ENCODE measurements at places on chromosomes 5 and 9.

GRCh38 chr9:77738932-77739331 lies 90.8 kb upstream of the GNA14 start:
- no peak for DNase-seq

DNA sequence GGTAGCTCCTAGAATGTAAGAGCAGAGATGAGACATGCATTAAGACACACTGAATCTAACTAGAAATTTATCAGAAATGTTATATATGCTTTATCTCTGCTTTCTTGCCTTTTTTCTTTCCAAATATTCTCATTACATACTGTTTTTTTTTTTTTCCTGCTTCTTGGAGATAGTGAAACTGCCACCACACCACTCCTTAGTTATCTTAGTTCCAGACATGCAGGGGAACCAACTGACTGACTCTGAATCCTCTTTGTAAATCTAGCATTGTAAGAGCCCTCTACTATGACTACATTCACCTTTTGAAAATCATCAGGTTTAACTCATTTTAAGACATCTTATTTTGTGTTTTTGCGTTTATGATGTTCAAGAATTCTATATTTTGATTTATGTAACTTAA lies 181.3 kb upstream of the ST8SIA4 start:
- no peak for DNase-seq

DNA sequence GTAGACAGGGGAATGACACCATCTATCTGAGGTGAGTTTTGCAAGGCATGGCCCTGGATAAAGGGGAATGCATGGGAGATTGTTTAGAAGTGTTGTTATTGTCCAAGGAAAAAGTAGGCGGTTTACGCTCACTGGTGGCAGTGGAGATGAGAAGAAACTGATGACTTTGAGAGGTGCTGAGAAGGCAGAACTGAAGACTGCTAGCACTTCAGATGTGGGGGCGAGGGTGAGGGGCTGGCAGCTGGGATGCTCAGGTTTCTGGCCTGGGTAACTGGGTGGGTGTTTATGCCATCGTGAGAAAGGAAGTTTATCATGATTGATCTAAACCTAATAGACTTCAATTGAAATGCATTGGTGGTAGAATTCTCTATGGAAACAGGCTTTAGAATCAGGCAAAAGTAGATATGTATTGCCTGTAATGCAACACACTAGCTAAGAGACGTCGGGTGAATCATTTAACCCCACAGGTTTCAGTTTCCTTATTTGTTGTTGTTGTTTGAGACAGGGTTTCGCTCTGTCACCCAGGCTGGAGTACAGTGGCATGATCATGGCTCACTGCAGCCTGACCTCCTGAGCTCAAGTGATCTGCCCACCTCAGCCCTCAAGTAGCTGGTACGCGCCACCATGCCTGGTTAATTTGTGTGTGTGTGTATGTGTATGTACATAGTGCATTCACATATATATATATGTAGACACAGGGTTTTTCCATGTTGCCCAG lies 123.5 kb downstream of the SLC24A2 start:
- no peak for DNase-seq

- DNase-seq: no peak
Measured at GRCh38 chr5:57128325-57128724, 45.5 kb upstream of the GPBP1 start.

DNA sequence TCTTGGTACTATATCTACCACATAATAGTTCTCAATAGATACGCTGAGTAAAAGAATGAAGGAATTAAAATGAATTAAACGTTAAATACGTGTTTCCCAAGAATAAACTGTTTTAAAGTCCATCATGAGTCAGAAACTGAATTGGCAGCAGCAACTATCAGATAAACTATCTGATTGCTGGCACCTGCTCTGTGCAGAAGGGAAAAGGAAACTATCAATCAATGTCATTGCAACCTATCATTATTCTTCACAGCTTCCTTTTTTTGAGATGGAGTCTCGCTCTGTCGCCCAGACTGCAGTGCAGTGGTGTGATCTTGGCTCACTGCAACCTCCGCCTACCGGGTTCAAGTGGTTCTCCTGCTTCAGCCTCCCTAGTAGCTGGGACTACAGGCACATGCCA lies 8.8 kb upstream of the WDR36 start:
- DNase-seq: no peak

DNA sequence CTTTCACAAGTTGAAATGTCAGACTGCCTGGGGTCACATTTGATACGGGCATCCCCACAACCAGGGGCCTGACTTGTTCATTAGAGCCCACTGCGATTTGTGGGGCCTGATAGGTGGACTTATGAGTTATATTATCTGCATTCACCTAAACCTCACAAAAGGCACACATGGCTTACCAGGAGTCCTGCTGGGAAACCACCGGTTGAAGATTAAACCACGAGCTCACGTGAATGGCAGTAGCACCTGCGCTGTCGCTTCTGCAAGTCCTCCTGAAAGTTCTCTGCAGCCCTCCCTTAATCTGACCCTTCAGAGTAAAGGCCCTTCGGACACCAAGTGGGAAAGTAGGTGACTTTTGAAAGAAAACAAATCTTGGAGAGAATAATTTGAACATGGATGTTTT lies 68.9 kb downstream of the PPIC start:
- no peak for DNase-seq

GRCh38 chr9:115046824-115047223 lies 71.1 kb downstream of the TNC start:
- no peak for DNase-seq

DNA sequence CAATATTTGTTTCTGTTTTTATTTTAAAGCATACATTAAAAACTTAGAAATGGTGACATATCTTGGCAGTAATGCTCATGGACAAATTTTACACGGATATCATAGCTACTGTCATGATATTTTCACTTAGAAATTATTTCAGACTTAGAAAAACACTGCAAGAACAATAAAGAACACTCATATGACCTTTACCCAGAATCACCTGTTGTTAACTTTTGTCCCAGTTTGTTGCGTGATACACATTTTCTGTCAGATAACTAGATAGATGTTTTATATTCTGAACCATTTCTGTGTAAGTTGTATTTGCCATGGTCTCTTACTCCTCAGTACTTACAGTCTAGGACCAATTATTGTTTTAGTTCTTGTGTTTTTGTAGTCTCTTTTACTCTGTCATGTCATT lies 3.6 kb upstream of the LRRC70 start:
- no peak for DNase-seq

DNA sequence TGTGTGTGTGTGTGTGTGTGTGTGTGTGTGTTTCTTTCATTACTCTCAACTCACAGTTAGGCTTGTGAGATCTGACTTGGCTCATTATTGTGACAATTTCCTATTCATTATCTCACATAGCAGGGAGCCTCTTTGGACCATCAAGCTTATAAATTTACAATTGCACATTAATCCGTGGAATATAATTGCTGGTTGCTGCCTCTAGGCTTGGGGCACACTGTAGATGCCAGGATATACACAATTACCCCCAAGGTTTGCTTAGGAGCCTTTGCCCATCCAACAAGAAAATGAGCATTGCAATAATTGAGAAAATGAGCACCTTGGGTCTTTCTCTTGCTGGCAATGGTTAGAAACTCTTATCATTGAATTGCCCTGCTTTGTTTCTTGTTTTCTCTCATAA lies 161.6 kb upstream of the DMRTA1 start:
- DNase-seq: no peak

DNA sequence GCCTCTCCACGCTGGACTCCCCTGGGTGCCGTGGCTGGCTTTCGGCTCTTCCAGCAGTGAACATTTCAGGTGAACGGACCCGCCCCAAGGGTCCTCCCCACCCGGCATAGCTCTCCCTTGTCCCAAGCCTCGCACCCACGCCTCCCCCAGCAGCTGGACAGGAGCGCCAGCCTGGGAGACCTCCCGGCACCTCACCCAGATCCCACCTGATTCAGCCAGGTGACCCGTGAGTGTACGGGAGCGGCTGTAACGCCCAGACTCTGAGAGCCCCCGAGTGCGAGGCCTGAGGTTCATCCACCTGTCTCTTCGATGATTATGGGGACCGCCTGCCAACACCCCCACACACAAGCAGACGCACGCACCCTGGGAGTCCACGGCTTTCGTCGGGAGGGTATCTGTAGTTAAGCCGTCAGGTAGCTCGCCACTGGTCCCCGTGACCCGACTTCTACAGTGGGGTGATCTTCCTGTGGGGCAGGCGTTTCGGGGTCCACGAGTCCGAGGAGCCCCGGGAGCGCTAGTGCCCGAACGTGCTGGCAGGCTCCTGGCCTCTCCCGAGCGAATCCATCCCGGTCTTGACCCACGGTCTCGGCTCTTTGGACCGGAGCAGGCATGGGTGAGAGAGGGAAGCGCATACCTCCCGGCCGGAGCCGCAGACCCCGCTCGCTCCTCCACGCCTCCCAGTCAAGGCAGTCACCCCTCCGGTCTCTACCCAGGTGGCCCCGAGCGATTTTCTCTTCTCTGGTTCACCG lies 14.9 kb downstream of the TRIM7 start:
- no peak for DNase-seq

DNA sequence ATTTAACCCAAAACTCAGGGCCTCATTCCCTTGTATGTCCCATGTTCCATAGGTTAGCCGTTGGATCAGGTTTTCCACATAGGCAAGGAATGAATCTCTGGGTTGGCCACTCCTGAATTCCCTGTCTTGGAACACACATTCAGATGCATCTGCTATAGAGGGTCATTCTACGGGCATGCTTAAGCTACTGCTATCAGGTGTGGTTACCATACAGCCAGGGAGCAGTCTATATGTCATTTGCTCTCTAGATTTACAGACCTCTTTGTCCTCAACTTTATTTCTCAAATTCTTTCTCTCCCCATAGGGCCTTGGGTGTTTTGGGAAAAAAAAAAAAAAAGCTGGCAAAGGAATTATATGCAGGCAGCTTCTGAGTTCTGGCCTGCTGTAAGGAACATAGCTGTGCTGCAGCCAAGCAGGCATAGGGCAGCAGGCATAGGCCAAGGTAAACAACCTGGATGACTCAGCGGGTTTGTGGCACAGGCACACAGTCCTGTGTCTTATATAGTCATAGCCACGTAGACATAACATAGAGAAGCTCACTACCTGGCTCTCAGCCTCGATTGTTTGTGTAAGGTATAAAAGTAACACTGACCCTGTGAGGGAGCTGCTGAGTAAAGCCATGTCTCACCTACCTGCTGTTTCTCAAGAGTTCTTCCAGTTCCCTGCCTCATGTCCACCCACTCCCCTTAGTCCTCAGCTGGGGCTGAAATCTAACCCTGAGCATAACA lies 141.5 kb downstream of the OSTF1 start:
- DNase-seq: no peak

GRCh38 chr5:134515801-134516200 lies 9.7 kb upstream of the JADE2 start:
- no peak for DNase-seq

- no peak for DNase-seq
Measured at GRCh38 chr5:75113354-75114113, 61.2 kb upstream of the GCNT4 start.

- DNase-seq: peak; percentile 49
Measured at GRCh38 chr5:171520300-171521174, 101.1 kb downstream of the FGF18 start.

- DNase-seq: no peak
Measured at GRCh38 chr5:85096421-85096820, 711.7 kb upstream of the EDIL3 start.

DNA sequence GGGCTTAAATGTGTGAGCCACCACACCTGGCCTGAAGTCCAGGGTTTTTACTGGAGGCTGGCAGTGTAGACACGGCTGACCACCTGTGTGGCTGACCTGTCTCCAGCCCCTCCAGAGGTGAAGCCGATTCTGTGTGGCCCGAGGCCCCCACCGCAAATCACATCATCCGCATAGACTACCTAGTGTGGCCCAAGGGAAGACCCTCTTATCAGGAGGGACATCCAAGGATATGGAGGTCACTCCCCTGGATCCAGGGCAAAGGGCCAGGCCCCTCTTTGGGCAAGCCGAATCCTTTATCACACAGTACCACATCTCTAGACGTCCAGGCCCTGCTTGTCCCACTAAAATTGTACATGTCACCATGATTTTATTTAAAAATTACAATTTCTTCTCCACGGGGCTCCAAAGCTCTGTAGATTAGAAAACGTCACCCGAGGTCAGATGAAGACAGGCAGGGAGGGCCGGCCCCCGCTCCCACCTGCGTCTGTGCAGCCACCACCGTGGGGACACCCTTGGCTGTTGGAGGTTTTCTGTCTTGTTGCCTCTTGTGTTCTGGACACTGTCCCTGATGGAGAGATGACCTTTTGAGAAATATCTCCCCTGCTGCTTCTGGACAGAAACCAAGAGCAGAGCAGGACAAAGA lies 20.1 kb downstream of the LAMC3 start:
- DNase-seq: no peak

DNA sequence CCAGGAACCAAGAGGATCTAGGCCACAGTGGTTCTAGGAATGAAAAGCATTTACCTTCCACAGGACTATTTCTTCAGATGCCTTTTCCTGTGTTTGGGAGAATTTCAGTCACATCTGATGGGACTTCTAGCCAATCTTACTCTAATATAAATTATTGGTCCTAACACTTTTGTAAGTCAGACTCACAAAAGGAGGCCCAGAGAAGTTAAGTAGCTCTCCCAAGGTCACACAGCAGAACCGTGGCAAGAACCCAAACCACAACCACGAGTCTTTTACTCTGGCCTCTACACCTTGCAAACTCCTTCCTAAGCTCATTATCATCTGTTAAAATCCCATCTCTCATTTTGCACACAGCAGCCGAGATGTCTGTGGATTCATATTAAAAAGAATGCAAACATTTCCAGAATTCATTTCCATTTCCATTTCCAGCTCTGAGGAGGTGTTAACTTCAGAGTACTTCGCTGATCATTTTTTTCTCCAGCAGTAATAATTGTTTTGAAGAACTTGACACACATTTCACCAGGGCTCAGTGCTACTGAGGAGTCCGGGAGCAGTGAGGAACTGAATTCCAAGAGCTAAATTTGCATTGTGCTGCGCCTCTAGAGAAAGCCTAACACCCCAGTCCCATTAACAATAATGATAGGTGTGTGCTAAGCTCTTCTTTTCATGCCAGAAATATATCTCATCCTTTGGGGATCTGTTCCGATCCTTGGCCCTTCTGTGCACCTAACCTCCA lies 168.1 kb downstream of the SEMA6A start:
- DNase-seq: no peak

GRCh38 chr5:180133060-180133459 lies 61.5 kb upstream of the RNF130 start:
- DNase-seq: peak; percentile 24

GRCh38 chr9:76302947-76303550 lies 91.2 kb downstream of the RFK start:
- DNase-seq: no peak

DNA sequence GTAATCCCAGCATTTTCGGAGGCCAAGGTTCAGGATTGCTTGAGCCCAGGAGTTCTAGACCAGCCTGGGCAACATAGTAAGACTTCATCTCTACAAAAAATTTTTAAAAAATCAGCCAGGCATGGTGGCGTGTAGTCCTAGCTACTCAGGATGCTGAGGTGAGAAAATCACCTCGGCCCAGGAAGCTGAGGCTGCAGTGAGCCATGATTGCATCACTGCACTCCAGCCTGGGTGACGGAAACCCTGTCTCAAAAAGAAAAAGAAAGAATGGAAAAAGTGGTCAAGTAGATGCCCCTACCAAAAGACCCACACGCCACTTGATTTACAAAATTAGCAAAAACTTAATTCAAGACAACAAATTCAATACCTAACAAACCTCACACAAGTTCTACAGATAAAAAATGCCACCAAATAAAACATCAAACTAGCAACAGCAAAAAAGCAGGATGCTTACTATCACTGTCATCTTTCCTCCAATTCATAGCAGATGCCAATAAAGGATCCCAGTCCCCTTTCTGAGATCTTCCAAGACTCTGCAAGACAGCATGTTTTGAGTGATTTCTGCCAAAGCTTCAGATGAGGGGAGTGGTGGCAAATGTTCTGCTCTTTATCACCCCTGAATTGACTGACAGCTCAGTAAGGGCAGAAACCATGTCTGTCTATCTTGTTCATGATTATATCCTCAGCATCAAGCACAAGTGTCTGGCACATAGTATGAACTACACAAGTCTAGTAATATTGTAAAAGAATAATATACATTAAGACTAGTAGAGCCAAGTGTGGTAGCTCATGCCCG lies 34.2 kb upstream of the TESK1 start:
- no peak for DNase-seq
